Activated naive CD4-positive, alpha-beta T cell (primary cell): ENCODE measurements at places on chromosomes 13 and 19.

- DNase-seq = no peak
Observed at GRCh38 chr19:1474765-1475351, 4.2 kb downstream of the C19orf25 start.

DNA sequence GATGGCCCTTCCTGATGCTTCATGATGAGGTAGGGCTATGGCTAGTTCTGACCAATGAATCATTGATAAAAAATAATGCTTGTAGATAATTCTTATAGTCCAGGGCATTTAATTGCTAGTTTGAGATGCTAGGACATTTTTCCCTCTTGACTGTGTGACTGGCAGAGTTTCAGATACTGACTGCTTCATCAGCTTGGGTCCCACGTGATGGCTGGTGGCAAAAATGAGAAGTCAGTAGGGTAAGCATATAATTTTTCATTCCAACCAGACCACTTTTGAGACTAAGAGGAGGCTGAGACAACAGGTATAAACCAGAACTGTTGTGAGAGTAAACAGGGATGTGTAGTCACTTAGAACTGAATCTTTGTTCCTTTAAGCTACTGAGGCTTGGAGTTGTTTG, 183.3 kb downstream of the HS6ST3 start:
- no peak for DNase-seq

- DNase-seq = no peak
Observed at GRCh38 chr13:23701636-23702035, 131.4 kb downstream of the TNFRSF19 start.

DNA sequence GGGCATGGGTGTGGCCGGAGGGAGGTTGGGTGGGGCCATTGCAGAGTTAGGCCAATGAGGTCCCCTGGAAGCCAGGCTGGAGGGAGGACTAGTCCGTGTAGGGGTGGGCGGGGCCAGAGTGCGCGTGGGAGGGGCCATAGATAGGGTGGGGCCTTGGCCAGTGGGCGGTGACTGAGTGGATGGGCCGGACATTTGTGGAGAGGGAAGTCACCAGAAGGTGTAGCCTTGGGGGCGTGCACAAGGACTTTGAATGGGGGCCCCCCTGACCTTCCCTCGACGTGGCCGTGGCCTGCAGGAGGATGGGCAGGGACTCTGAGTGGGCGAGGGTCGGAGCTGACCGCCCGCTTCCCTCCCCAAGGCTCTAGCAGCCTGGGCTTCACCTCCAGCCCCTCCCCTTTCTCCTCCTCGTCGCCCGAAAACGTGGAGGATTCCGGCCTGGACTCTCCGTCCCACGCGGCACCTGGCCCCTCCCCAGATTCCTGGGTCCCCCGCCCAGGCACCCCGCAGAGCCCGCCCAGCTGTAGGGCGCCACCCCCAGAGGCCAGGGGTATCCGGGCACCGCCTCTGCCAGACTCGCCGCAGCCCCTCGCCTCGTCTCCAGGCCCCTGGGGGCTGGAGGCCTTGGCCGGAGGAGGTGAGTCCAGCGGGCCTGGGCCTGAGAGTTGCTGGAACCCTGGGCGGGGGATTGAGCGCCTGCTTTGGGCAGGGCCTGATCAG, 16.5 kb upstream of the B3GNT3 start:
- no peak for DNase-seq

DNA sequence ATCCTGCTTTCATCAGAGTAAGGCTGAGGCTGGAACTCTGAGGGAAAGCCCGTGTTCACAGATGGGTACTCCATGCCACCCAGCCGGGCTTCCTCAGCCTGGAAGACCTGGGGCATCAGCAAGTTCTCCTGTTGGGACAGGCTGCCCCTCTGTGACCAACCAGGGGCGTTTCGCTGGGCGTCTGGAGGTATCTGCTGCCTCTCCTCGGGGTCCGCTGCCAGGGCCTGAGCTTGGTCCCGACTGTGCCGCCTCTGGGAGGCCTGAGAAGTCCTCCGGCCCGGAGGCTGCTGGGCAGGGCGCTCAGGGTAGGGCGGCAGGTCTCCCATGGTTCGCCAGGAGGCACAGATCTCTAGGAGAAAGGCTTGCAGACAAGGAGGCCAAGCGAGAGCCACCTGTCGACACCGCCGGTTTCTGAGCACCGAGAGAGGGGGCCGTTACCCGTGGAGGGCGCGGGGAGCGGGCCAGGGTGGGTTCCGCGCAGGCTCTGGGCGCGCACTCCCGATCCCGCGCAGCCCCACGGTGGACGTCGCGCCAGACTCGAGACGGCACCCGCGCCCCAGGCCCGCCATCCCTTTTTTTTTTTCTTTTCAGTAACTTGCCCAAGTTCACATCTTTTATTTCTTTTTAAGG, at the start of gene RSPH6A:
Gene RSPH6A (minus strand): TSS at position 458 of the 630 bp plus-strand sequence. CDS start 132 bp downstream, at position 326.
- no peak for DNase-seq
